ENCODE measurements at places on chromosomes 1 and 21.

DNA sequence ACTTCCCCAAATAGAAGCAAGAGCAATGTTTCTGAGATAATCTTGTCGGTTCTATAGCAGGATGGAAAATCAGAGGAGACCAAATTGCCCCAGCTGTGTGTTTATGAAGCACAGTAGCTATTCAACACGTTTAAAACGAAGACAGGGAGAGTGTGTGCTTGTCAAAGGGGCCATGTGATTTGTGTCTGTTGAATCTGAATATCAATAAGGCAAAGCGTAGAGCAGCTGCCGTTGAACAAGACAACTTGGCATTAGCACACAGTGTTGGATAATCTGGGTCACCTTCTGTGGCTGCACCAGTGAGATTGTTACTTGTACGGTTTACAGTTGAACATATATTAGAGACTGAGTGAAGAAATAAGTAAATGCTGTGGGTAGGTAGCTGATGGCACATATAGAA, 1.0 kb downstream of the CRB1 start:
- no peak for DNase-seq

GRCh38 chr1:61293986-61294504, 211.7 kb downstream of the NFIA start:
- no peak for DNase-seq

GRCh38 chr1:2044510-2045319, 5.5 kb upstream of the PRKCZ start:
- no peak for DNase-seq

GRCh38 chr1:234707641-234708040, 97.7 kb upstream of the IRF2BP2 start:
- no peak for DNase-seq

DNA sequence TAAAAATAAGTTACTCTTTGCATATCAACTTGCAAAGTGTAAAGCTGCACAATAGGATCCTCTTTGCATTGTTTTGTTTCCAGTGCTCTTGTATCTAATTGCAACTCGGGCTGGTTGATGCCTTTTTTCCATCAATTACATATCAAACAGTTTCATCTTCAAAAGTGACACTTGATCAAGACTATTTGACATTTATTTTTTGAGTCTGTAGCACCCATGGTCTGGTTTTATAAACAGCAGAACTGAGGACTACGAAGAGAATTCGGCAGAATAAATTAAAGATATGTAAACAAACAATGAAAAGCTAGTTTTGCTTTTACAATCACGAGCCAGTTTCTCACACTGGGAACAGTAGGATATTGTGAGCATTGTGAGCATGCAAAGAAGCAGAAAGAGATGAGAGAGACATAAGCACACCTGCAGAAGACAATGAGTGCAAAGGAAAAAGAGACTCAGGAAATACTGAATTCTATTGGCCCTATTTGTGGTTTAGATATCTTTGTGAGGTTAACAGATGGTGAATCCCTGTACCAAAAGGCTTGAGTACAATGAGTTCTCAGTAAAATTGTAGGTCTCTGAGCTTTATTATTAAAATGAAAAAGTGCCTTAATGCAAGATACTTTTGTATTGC, 45.4 kb downstream of the RPL5 start:
- no peak for DNase-seq

DNA sequence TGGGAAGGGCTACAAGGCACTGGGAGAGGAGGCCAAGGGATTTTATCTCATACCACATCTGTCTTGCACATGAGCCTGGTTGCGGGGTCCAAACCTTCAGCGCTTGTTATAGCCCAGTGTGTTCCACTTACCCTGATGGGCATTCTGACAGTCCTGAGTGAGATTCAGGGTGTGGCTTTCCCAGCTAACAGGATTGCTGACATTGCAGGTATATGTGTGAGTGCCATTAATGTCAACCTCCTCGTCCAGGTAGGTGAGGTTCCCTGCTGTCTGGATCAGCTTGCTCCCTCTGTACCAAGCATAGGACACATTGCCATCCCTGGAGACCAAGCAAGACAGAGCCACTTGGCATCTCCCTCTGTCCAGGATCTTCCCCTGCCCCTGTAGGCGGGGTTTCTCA, 21.6 kb downstream of the CD244 start:
- no peak for DNase-seq
